KG1 (cell line): ENCODE measurements at places on chromosomes 12 and 14.

DNA sequence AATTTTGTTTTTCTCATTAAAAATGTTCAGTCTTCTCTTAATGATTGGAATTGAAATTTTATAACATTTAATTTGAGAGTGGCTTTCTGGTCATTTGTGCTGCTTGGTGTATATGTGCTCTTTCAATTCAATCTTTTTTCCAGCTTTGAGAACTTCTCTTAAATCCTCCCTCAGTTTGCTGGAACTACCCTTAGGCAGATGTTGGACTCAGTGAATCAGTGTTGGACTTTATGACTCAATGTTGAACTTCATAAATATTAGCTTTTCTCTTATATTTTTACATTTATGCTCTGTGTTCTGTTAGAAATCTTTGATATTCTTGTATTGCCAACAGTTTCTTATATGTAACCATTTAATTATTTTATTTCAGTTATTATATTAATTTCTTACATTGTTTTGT, 935.5 kb upstream of the FBXO33 start:
- no peak for DNase-seq

GRCh38 chr12:75739912-75740311, 228.5 kb upstream of the KRR1 start:
- DNase-seq = no peak

DNA sequence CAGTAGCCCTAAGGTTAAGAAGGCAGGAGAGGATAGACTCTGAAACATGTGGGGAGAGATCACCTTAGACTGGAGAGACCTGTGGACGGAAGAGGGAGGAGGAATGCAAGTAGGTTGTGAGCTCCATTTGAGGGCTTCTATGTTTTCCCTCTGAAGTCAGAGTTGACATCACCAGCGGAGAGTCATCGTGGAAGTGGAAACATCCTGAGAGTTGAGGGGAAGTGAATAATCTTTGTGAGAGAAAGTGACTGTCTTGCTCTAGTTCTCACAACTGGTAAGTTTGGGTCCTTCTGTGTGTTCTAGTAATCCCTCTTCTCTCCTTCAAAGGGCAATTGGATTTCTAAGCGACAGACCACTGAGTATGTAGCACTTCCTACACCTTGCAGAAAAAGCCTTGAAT, 103.6 kb upstream of the CCND2 start:
- DNase-seq = no peak

DNA sequence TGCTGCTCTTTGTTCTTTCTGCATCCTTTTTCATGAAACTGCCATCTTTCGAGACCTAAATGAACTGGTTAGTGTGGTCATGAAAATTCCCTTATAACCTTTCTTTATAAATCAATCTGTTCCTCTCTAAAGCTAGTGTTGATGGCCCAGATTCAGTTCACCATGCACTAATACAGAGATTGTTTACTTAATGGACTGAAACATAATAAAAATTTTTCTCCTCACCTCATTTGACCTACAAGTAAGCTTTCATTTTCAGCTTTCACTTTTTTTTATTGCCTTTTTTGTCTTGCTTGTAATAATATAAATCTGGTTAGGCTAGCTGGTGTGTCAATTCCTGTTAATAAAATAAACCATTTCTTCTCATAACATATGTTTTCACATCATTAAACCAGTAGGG, 183.8 kb downstream of the CCDC59 start:
- DNase-seq = no peak

GRCh38 chr14:38012056-38012455, 195.6 kb upstream of the SSTR1 start:
- no peak for DNase-seq

DNA sequence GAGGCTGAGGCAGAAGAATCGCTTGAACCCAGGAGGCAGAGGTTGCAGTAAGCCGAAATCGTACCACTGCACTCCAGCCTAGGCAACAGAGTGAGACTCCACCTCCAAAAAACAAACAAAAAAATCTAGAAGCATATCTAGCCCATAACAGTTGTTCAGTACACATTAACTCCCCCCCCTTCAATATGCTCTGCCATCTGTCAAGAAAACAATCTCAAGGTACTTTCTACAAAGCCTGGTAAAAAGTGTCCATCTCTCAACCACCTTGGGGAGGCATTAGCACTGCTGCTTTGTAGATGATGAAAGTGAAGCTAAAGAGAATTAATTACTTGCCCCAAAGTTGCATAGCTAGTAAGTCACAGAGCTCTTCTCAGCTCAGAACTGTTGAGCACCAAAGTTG, 24.9 kb downstream of the LGALS3 start:
- no peak for DNase-seq

DNA sequence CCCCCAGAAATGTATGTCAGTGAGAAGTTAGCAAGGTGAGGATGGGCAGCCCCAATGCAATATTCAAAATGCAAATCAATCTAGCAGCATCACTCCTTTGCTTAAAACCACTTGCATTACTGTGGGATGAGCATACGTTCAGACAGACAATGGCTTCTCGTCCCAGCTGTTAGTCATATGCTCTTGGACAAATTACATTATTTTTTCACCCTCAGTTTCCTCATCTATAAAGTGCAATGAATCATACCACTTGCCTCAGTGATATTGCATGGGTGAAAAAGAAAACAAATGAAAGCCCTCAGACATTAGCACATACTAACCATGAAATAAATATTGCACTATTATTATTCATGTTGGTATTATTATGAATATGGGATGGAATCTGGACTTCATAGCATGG, 132.3 kb downstream of the C12orf75 start:
- DNase-seq = no peak

DNA sequence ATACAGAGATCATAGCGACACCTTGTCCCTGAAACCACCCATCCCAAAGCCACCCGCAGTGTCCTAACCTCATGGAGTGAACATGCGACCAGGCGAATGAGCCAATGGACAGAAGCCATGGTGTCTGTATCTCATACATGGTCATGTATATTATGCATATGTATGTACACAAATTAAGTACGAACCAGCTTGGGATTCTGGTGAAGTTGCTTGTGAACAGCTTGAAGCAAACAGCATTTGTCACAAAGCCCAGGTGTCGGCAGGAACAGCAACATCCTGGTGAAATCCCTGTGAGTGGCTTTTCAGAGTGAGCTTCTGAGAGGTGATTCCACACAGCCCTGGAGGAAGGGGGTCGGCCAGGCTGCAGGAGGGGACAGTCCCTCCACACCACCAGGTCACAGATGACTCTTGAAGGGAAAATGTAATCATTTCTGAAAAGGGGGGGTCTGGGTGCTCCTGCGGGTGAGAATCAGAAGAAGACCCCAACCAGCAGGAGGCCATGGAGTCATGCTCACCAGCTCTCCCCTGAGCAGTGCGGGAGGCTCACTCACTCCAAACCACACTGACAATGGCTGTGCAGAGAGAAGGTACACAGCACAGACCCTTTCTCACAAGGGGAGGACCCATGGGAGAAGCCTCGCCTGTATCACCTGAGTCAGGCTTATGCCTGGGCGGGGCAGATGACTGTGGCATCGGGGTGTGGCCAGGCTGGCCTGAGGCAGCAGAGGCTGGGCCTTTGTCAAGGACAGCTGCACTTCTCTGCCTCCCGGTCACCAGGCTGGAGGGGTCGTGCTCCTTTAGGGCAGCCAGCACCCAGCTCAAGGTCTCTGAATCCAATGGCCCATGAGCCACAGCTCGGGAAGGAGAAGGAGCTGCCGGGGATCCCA, 14.3 kb downstream of the CHGA start:
- no peak for DNase-seq

GRCh38 chr14:77909911-77910310, 110.0 kb downstream of the ADCK1 start:
- DNase-seq = no peak

DNA sequence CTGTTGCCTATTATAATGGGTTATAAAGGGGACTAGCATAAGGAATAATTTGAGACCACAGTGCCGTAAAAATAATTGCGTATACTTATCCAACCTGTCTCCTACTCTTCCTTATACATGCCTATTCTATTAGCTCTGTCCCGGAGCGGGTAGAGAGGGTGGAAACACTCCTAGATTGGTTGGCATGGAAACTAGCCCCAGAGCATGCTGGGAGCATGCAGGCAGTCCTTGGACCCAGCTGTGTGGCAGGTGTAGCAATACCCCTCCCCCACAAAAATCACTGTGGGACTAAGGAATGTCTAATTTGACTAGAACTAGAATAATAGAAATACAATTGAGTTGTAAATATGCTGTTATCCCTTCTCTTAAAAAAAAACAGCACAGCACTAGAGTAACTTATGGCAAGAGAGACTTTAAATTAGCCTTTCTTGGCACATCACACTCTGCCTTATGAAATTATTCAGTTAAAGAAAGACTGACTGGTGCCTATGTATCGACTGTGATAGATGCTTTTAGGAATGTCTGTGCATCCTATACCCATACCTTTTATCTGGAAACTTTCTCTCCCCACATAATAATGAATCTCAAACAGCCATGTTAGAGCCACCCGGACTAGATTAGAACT, 244.0 kb upstream of the DAAM1 start:
- no peak for DNase-seq

DNA sequence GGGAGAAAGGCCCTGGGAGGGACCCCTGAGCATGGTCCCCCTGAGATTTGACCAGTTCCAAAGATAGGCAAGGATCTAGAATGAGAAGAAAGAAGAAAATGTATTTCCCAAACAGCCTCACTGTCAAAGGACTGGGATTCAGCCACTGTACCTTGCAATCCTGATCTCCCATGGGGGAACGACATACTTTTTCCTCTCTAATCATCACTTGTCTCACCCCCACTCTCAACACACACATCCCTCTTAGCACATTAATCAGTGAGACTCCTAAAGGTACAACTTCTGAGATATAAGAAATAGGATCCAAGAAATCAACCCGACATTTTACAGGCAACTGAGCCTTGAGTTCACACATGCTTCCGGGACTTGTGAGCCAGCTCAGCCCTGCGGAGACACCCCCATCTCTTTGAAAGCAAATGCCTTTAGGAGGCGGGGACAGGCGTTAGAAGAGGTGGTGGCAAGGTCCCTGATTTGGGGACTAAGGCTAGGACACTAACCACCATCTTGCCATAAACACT, 1.4 kb downstream of the MAP3K9 start:
- DNase-seq = no peak

GRCh38 chr14:103155010-103155409, 31.7 kb downstream of the TNFAIP2 start:
- DNase-seq = no peak

DNA sequence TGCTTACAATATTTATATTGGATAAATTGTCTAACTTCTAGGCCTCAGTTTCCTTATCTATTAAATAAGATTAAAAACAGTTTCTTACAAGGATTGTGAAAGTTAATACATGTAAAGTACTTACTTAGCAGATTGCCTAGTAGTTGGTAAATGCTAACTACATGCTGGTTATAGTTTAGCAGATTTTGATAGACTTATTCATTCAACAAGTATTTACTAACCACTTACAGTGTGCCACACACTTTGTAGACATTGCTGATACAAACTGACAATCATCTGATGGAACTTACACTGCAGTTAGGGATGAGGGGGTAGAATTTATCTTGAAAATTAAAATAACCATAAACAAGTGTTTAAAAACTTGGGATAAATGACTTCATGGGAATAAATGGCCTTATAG, 50.4 kb downstream of the ARID2 start:
- no peak for DNase-seq
